Stimulated activated CD8-positive, alpha-beta memory T cell treated with anti-CD3 and anti-CD28 coated beads, Interleukin-7, amount 100 ng/mL, for 1 hour (primary cell): ENCODE measurements at places on chromosomes 5 and 9.

GRCh38 chr5:54573812-54574489, 56.4 kb downstream of the SNX18 start:
- DNase-seq, result no peak

- no peak for DNase-seq
Measured at GRCh38 chr9:6761306-6761705, 3.5 kb downstream of the KDM4C start.

DNA sequence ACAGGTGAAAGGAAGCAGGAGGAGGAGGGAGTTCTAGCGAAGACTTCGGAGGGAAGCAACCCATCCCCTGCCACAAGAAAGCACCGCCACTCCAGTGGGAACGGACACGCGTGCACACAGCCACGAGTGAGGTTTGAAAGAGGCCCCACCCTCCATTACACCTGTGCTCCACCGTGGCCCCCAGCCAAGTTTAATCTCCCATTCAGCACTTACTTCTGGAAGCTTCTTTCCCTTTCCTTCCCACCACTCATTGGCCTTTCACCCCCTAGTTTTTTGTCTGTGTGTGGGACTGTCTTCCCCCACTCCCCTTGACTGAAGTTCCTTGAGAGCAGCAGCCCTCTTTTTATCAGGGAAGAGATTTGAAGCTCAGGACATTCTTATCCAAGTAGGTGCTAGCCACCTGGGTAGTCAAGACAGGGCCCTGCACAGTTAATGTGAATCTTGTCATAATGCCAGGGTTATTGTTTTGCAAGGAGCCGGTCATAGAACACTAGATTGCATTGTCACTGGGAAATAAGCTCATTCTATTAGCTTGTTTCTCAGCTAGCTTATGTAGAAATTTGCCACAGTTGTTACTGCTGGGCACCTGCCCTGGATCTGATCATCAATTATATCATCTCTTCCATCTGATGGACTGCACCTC, 256.0 kb downstream of the DOCK8 start:
- no peak for DNase-seq

DNA sequence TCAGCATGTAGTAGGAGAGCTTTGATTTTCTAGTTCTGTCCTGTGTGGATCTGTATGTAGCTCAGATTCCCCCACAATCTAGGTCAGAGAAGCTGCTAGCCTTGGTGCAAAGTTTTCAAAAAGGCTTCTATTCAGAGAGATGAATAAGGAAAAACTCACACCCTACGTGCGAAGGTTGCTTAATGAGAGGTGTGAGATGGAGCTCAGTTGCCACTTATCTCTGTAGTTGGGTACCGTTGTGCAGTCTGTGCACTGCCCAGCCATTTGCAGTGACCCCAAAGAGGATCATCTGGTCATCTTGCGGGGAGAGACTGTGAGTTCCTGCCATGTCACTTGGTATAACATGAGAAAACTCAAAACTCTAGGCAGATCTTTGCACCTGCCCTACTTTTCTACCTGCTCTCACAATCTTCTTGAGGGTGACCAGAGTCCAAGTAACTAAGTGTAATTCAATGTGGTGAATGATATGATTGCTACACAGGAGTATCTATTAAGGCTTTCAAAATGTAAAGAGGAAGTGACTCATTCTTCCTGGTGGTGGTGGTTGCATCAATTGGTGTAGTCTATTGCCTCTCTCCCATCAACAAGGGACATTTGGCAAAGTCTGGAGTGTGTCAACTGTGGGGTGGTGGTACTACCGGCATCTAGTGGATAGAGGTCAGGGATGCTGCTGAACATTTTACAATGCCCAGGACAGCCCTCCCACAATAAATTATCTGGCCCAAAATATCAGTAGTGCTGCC, 65.2 kb downstream of the TMC1 start:
- no peak for DNase-seq

DNA sequence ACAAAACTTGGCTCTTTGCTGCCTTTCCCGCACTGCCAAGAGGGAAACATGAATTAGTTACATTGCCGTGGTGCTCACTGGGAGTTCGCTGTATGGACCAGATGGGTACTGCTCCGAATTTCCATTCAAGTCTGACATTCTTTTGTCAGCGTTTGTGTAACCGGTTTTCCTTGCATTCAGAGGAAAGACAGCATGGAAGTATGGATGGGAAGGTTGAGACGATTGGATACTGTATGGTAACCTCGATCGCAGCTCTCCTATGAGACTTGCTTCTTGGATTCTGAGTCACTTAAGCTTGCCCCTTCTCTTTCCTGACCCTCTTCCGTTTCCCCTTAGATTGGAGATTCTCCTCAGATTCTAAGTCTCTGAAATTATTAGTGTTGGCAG, 625 bp upstream of the UBLCP1 start:
- DNase-seq, result no peak

GRCh38 chr5:117454716-117455212, 880.1 kb upstream of the SEMA6A start:
- no peak for DNase-seq

- DNase-seq, result no peak
Measured at GRCh38 chr9:16370647-16371046, 499.8 kb downstream of the BNC2 start.

DNA sequence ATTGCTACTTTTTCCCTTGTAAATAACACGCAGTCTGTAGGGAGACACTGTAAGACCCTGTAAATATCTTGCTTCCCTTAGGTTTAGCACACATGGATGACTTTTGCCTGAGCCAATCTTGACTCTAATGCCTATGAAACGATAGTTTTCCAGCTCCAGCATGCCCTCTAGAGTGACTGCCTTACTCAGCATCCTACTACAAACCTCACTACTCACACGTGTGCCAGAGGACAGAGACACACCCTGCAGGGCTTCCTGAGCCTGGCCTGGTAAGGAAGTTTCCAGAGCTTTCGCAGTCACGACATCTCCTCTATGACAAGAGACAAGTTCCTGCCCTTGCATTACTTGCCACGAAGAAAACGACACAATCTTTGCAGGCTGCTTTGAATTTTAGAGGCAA, 138.1 kb downstream of the ATPSCKMT start:
- no peak for DNase-seq

GRCh38 chr5:95283022-95283615, 1.8 kb downstream of the MCTP1 start:
- no peak for DNase-seq

DNA sequence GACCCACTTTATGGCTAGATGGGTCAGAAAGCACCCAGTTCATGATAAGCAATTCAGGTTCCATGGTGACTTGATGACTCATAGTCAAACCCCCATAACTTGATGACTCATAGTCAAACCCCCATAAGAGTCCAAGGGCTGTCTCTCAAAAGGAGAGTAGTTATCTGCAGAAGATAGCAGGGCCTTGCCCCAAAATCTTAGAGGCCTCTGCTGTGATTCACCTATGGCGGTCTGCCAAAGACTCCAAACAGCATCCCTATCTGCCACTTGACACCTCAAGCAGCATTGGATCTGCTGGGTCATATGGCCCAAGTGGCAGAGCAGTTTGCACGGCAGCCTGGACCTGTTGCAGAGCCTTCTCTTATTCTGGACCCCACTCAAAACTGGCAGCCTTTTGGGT, 395.2 kb upstream of the KIF2A start:
- no peak for DNase-seq

DNA sequence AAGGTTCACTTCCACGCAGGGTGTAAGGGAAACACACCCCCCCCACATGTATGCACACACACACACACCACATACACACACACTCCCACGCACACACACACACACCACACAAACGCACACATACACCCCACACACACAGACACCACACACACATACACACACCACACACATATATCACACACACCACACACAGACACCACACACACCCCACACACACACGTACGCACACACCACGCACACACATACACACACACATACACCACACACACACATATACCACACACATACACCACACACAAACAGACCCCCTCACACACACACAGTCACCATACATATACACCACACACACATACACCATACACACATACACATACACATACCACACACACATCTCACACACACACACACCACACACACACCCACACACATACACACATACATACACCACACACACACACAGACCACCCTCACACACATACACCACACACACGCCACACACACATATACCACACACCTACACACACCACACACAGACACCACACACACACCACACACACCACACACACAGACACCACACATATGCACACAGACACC, 44.3 kb upstream of the NEURL1B start:
- DNase-seq, result no peak

DNA sequence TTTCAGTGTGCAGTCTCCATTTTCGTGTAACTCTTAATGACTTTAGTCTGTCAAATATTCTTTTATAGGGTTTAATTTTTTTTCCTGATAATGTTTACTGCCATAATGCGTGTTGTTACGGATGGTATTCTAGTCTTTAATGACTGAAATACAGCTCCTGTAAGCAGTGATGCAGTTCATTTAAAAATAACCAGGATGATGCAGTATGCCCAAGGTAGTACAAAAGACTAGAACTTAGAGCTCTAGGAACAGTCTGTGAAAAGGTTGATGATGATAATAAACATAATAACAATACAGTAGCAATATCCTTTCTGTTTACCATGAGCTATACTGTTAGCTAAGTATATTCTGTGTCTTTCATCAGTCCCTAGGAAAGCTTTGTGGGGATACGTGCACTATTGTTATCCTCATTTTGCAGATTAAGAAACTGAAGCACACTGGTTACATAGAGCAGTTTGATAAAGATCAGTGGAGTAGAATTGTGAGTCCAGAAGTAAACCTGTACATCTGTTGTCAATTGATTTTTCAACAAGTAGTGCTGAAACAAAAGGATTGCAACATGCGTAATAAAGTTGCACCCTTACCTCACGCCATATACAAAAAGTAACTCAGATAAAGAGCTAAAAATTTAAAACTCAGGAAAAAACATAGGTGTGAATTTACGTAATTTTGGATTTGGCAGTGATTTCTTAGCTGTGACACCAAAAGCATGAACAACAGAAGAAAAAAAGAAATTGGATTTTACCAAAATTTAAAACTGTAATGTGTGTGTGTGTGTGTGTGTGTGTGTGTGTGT, 64.5 kb downstream of the MTREX start:
- DNase-seq, result no peak

DNA sequence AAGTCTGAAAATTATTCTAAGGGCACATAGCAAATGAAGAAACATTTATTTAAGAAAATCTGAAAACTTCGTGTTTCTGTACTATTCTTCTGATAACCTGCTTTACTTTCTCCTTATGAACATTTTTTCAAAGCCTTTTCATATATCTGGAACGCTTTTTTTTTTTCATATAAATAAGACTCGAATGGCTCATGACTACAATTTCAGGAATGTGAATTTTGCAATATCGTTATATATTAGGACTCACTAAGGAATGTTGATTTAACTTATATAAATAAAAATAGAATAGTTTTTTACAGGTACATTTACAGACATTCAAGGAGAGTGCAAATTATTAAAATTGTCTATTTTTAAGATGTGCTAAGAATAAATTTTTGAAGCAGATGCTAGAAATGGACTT, 42.9 kb downstream of the GPBP1 start:
- DNase-seq, result no peak

GRCh38 chr5:173709145-173709544, 92.7 kb upstream of the BOD1 start:
- DNase-seq, result no peak

DNA sequence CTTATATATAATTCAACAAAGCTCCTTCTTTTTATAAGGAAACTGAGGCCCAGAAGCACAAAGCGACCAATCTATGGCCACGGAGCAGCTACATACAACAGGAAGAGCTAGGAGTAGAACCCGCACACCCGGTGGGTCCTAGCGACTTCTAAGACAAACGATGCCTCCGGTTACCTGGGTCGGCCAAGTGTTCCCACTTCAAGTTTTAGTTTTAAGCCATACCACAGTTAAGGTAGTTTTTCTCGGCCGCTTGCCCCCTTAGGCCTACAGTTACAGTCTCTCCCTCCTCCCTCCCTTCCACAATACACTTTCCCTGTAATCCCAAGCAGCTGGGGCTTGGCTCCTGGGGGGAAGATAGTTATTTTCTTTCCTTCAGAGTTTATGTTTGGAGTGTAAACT, 533 bp downstream of the SREK1IP1 start:
- no peak for DNase-seq

- DNase-seq, result no peak
Measured at GRCh38 chr9:35575478-35575877, 29.6 kb upstream of the TESK1 start.

DNA sequence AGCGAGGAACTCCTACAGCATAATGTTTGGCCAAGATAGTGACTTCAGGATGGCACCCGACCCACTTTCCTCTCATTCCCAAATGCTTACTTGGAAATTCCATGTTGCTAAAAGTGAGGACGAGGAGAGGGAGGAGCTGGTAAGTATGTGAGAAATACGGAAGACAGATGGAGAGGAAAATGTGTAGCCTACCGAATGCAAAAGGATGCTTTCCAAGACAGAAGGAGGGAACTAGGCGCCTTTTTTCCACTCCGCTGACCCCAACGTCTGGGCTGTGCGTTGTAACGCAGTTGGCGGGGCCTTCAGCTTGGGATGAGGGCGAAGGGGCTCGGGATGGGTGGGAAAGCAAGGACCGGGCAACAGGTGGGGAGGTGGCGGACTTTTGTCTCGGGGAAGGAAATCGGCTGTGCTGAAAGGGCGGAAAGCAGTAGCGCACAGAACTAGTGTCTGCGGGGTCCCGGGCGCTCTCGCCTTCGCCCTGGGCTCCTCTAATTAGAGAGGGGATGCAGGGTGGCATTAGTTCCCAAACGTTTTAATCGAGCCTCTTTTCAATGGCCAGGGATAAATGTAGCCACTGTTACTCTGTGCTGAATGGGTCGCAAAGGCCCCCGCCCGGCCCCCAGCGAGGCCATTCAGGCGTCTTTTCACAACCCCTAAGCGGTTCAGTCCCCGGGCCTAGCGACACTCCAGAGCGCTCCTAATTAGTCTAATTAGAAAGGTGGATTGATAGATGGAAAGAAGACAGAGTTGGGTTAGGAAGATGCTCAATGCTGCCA, 12.6 kb downstream of the FOXD1 start:
- DNase-seq, result no peak
